ENCODE measurements at places on chromosomes 7 and 10.
A peak's percentile ranks its signal among the peaks of the same experiment; 100 is the strongest.

DNA sequence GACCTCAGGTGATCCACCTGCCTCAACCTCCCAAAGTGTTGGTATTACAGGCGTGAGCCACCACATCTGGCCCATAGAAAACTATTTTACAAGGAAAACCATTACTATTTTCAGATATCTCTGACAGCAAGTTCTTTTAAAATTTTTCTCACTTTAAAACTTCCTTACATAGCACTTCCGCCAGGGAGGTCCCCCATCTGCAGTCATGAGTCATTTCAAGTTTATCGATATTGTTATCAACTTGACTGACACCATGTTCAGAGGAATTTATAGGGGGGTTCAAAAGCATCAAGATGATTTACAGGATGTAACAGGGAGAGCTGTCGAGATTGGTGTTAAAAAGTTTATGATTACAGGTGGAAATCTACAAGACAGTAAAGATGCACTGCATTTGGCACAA, 88.8 kb downstream of the NRBF2 start:
- no peak for DNase-seq

GRCh38 chr7:85659364-85659763, 472.5 kb upstream of the SEMA3D start:
- DNase-seq, result peak; percentile 45

GRCh38 chr10:19889256-19889655, 73.0 kb downstream of the PLXDC2 start:
- no peak for DNase-seq

DNA sequence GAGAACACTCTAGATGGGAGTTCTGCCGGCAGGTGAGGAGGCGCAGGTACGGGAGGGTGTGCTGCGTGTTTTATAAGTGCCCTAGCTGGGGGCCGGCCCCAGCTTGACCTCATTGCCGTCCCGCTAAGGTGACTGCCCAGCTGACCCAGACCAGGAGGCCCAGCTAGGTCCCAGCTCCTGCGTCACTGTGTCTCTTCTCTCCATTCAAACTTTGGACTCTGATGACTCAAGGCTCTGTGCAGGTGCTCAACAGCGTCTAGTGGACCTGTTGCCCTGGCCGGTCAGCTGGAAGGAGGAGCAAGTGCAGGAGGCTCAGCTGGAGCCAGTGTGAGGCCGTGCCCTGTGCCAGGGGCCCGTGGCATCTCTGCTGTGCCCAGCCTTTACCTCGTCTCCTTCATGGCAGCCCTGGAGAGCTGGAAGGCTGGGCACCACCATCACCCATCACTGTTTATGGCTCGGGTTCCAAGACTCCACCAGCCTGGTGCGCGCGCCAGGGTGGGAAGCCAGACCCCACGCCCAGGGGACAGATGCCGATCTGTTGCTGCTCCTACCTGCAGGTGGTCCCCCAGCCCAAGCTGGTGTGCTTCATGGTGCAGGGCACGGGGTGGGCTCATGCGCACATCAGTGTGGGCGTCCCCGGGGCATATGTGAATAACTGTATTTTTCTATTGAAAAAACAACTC, 14.6 kb downstream of the LHPP start:
- no peak for DNase-seq

DNA sequence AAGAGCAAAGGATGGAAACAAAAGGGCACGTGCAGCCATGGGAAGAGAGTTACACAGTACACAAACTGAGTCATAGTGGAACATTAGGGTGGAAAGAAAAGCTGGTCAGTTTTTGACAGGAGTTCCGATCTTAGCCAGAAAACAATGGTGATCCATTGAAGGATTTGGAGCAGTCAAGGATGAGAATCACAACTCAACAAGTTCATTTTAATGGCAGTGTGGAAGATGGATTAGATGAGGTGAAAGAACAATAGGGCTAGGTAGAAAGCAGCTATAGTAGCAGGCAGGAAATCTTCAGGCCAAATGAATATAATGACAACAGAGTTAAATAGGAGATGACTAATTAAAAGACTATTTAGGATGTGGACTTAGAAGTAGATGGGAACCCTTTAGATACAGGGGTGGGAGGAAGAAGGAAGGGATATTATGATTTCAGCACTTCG, 136.3 kb downstream of the DOCK4 start:
- peak; percentile 22 for DNase-seq

DNA sequence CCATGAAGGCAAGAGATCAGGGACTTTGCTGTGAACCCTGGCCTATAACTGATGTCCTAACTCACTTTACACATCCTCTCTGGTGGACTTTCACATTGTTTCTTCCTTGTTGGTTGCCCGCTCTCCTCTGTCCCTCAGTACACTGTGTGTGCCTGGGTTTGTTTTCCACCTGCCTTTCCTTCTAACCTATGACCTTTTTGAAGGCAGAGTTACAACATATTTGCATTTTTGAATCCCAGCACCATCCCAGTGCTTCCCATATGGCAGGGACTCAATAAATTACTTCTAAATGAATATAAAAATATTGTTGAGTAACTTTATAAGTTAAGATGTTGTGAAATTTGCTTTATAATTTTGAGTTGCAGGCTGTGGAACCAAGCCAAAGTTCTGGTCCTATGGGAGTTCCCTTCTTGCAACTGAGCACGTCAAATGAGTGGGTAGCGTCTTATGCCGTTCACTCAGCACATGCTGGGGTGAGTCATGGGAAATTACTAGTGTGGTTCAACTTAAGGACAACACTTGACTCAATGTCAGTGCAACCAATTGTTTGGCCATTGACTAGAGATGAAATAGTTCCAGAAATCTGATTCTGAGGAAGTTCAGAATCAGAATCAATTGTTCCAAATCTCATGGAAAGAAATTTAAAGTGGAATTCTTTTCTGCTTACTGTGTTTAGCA, 250.9 kb downstream of the TWIST1 start:
- DNase-seq, result peak; percentile 100

DNA sequence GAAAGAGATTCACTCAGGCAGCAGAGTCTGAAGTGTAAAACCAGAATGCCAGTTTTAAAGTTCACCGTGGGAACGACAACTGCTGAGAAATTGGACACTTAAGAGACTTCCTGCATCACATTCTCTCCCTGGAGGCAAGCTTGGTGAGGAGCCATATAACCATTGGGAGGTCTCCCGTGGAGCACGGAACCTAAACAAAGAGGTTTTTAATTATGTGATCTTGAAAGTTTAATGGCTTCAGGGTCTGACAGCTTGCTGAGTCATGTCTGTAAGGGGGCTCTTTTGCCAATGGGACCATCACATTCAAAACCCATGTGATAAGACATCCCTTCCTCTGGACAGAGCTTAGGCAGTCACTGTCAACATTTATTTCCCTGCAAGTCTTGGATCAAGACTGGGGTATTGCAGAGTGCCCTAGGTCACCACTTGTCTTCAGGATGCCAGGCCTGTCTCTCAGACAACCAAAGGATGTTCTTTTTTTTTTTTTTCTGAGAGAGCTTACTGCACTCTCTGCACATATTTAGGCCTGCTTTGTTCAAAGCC, 674.4 kb downstream of the TYW1 start:
- no peak for DNase-seq

- no peak for DNase-seq
Measured at GRCh38 chr10:73433538-73433867, at the start of gene MSS51. MSS51 (minus strand) TSS chr10:73433561; CDS start chr10:73428284, 5,277 bp downstream.

DNA sequence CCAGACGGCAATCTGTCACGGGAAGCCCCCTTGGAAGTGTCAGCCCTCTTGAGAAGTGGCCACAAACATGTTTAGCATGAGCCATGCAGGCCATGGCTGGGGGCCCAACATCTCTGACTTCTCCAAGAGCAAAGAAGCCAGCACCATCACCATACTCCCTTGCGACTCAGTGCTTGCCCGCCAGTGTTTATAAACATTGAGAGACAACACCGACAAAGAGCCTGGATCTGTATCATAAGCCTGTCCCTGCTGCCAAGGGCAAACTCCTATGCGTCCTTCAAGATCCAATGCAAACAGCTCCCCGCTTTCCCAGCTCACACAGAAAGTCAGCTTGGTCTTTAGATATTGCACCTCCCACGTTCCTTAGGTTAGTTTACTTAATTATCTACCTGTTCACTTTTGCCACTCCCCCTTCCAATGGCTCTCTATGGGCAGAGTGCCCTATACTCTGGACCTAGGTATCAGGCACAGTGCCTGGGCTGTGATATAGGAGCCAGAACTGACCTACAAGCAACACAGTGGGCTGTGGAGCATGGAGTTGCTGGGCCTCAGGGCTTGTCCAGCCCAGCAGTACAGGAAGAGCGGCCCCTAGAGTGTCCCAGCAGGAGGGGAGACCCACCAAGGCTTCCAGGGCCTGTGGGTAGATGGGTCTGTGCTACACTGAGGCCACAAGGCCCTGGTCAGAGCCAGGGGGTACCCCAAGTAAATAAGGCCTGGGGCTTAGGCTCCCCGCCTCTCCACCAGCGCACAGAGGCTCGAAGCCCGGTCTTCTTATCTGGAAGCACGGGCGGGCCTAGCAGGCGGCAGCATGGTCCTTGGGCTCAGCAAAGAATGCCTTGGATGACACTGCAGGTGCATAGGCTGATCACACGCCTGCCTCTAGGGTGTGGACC, 37.7 kb downstream of the CAMK2B start:
- DNase-seq, result no peak

- no peak for DNase-seq
Measured at GRCh38 chr7:116527521-116527920, 2.7 kb downstream of the CAV1 start.

DNA sequence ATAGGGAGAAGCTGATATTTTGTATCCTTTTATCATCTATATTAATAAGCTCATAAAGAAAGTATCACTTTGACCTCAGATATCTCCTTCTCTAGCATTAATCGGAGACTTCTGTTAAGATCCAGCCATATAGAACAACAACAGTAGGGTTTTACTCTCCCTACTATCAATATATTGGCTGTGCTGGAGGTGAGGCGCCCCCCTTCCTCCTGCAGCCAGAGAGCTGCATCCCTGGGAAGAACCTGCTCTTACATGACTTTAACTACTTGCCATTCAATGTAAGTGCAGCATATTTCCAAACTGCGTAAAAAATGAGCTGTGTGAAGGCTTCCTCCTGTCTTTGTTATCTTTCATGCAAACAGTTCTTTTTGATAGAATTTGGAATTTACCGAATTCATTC, 247.8 kb downstream of the SDK1 start:
- no peak for DNase-seq

DNA sequence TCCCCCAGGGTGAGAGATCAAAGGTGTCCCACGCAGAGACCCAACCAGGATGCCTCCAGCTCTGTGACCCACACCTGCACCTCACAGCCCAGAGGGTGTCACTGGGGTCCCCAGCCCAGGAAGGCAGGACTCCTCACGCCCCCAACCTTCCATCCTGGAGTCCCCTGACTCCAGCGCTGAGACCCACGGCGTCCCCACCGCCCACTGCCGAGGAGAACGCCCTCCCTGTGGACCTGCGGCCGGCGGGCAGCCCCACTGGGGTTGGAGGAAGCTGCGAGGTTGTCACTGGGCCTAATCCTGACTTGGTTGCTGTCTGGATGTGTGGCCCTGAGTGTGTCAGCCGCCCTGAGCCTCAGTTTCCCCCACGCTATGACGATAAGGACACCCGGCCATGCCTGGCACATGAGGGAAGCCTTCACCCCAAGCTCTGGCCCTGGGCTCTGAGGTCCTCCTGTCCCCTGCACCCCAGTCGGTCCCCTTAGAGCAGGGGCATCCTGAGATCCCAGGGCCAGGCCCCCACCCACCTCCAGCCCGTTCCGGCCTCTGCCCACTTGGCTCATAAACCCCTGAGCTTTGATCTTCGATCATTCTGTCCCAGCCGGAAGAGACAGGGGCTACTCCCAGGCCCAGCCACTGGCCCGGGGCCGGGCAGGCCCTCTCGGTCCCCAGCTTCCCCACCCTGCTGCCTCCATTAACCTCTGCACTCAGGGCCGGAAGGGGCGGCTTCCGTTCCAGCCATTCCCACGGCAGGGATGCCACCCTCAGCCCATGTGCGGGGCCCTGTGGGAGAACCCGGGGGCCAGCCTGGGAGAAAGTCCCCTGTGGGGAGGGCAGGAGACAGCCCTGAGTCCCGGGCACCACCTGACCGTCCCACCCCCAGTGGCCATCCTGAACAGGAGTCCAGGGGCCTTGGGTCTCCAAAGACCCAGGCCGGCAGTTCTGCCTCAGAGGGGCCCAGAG, 113.2 kb downstream of the MICALL2 start:
- no peak for DNase-seq

DNA sequence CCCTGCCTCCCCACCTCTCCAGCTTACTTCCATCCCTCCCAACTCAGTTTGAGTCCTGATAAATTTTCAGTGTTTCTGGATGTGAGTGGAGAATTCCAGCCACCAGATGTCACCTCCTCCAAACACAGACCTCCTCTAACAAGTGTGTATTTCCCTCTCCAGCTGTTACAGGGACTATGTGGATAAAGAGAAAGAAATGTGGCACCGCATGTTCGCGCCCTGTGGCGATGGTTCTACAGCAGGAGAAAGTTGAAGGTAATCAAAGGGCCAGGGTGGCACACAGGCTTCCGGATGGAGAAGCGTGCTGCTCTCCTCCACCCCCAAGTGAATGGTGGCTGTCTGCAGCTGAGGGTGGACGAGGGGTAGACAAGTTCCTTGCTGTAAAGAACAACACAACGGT, 14.7 kb downstream of the FKBP6 start:
- DNase-seq, result no peak

DNA sequence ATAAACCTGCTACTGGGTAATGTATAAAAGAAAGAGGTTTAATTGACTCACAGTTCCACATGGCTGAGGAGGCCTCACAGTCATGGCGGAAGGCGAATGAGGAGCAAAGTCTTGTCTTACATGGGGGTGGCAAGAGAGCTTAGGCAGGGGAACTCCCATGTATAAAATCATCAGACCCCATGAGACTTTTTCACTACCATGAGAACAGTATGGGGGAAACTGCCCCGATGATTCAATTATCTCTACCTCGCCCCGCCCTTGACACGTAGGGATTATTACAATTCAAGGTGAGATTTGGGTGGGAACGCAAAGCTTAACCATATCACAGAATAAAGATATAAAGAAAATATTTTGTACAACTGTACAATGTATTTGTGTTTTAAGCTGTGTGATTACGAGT, 39.4 kb upstream of the PLCE1 start:
- DNase-seq, result no peak

DNA sequence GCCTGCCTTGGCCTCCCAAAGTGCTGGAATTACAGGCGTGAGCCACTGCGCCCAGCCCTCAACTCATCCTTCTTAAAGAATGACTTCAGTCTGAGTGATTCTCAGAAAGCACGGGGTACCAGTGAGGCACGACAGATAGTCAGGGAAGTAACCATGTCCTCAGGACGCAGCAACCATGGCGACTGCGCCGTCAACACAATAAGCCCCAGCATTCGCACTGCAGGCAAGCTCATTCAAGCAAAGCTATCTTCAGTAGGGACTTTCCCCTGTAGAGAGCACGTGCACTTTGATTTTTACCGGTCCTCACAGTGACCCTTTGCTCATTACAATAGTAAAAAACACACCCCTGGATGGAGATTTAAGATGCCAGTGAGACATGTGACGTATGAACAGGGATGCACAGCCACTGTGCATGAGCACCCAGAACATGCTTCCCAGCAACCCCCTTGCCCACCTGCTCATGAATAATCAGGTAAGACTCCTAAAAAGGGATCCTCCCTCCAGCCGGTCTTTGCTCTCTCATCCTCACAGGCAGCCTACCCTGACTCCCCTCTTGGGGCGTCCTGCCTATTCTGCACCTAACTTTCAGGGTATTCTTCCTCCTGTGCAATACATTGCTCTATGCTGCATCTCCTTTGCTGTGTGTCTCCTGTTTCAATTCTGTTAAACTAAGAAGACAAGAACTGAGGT, 9.1 kb downstream of the WDR86 start:
- no peak for DNase-seq
